ENCODE measurements at places on chromosomes 2 and 18.

- no peak for DNase-seq
Measured at GRCh38 chr18:55249550-55249949, 290.3 kb upstream of the CCDC68 start.

GRCh38 chr18:36813824-36814223 is 15.0 kb downstream of the TPGS2 start:
- no peak for DNase-seq

DNA sequence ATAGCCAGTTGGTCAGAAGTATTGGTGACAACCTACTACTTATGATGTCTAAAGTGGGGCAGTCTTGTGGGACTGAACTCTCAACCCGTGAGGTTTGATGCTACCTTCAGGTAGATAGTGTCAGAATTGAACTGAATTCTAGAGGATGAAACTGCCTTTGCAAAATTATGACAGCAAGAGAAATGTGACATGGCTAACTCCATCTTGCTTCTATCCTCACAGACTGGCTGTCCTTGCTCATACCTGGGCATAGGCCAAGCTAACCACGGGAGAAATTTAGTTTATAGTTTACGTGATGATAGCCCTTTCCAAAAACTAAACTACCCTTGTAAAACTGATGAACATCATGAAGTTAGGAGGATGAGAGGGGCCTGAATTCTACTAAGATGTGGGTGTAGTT is 24.9 kb upstream of the TGIF1 start:
- no peak for DNase-seq

GRCh38 chr18:42222557-42222956 is 267.5 kb downstream of the PIK3C3 start:
- no peak for DNase-seq

GRCh38 chr18:26618135-26618534 is 69.8 kb upstream of the KCTD1 start:
- DNase-seq: no peak

DNA sequence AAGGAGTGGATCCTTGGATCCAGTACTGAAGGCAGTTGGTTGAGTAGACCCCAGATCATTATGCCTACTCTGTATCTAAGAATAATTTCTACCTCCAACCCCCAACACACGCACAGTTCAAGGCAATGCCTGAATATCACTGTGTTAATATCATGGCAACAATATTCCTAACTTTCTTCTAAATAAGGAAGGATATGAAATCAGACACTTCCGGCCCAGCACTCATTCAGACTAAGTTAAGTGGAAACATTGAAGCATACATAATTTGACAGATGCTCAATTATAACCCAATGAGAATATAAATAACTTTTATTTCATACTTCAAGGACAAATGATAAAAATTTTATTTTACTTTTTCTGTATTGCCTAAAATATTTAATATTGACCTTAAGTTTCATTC is 153.6 kb upstream of the COL3A1 start:
- no peak for DNase-seq

DNA sequence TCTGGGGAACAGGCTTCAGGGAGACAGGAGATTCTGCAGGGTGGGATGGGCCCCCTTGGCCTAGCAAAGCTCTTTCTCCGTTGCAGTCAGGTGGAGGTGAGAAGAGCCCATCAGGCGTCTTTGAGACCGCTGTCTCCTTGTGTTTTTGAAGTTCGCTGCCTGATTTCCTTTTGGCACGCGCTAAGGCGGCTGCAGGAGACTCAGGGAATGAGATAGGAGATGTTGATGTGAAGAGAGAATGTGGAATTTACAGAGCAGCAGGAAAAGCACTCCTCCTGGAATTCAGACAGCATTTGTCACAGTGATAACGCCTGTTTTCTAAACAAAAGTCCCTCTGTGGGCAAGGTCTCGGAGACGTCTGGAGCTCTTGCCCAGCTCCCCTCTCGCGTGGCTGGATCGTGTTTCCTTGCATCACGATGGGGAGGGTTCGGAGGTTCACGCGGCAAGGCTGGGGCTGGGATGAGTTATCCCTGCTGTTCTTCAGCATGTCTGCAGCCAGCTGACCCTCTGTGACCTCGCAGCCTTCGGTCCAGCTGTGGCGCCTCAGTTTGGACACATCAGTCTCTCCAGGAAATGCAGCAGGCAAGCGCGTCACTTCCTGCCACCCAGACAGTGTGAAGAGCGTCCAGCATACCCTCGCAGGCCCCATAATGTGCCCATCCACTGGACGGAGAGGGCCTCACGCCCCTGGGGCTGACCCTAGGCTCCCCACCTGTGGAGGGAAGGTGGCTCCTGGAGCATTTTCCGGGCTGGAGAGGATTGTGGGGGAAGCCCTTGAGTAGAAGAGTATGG is 30.2 kb downstream of the GLI2 start:
- no peak for DNase-seq

DNA sequence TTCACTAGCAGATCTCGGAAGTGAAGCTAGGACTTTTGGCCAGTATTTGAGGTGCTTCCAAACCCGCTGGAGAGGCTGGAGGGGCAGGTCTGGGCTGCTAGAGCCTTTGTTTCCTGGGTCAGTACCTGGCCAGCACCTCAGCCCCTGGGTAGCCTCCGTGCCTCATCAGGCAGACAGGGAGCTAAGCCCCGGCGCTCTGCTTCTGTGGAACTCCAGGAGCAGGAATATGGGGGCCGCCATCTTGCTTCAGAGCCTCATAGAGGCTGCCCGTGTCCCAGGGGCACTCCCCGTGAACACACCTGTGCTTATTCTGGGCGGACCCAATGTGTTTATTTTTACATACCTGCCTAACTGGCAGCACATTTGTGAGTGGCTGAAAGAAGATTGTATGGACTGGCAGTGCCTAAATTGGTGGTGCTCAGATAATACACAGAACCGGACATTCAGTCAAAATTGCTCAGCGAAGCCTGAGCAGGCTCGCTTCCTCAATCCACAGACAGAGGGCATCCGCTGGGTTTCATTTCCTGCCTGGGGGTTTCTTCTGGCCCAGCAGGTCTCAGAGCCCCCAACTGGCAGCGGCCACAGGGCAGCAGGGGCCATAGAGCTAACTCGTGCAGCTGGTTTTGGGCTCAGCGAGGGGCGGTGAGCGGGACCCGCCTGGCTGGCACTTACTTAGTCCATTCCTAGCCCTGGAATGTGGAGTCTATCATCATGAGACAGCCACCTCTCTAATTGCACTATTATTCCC is 176.8 kb upstream of the ALKAL2 start:
- no peak for DNase-seq

DNA sequence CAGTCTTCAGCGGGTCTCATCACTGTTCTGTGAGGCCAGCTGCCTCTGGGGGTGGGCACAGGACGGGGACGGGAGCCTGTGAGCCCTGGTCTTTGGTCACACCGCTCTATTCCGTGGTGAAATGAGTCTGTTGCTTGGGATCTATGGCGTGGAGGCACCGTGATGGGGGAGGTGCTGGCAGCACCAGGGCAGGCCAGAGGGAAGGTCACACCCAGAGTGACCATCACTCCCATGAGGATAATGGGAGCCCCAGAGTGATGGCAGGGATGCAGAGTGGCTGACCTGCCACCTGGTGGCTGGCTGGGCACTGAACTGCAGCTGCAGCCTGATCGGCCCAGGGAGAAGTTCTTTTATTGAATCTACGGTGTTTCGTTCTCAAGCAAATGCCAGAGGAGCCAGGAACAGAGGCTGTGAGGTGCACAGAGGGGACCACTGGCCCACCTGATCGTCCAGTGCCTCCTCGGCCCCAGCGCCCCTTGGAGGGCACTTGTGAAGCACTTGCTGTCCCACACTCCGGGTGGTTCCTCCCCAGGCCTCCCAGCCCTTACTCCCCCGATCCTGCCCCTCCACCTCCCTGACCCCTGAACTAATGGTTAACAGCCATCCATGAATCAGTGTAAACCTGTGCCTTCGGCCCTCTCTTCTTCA is 17.9 kb downstream of the KCNIP3 start:
- no peak for DNase-seq

DNA sequence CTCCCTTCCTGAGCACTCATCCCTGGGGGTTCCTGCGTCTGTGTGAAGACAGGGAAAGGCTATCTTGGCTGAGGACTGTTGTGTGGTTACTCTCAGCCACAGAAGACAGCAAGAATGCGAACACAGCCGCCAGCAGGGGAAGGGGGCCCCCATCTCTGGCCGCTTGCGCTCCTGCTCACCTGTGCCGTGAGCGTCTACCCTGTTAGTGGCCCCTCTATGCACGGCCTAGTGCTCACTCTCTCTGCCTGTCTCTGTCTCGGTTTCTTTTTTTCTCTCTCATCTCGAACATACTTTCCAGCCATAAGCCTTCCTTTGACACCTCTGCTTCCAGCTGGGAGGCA is 206.7 kb upstream of the APCDD1 start:
- no peak for DNase-seq

GRCh38 chr2:203191961-203192360 is 46.9 kb upstream of the CYP20A1 start:
- DNase-seq: no peak

DNA sequence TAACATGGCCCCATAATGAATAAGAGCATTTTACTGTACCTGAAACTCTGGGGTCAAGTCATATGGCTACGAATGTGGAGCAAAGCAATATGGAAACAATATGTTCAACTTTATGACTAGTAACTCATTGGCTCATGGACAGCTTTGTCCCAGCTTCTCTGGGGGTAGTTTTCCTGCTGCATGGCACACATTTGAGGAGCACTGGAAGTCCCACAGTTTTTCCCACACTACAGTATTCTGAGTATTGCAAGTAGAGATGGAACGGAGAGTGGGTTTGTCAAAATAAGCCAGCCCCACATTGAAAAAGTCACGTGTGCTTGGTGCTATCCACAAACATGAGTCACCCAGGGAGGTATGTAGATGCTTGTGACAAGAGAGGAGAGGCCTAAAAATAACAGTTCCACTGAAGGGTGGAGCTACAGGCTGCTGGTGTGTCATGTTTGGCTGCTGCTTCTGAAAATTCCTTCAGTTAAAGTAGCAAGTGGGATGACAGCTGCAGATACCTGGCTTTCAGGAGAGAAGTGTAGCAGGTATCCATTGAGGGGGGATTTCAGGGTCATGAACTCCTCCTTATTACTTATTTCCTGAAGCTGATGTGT is 48.2 kb upstream of the CTAGE1 start:
- DNase-seq: no peak

- DNase-seq: no peak
Measured at GRCh38 chr2:232501794-232502390, 14.3 kb upstream of the ECEL1 start.

DNA sequence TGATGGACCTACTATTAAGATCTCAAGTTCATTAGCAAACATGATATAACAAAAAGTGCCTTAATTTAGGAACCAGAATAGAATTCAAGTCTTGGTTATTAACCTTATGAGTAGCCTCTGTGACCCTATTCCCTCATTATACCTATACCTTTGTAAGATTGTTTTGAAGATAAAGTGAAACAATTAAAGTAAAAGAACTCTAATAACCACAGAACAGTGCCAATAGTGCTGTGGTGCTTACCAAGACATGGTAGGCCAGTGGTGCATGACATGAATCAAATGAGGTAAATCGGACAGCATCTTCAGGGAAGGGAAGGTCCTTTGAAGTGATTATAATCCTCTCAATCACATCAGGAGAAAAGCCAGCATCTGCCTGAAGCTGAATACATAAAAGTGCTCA is 36.4 kb downstream of the METTL4 start:
- DNase-seq: no peak

- no peak for DNase-seq
Measured at GRCh38 chr2:208039376-208040110, 14.2 kb upstream of the PLEKHM3 start.

GRCh38 chr18:49206717-49207116 is 253.7 kb downstream of the DYM start:
- no peak for DNase-seq

DNA sequence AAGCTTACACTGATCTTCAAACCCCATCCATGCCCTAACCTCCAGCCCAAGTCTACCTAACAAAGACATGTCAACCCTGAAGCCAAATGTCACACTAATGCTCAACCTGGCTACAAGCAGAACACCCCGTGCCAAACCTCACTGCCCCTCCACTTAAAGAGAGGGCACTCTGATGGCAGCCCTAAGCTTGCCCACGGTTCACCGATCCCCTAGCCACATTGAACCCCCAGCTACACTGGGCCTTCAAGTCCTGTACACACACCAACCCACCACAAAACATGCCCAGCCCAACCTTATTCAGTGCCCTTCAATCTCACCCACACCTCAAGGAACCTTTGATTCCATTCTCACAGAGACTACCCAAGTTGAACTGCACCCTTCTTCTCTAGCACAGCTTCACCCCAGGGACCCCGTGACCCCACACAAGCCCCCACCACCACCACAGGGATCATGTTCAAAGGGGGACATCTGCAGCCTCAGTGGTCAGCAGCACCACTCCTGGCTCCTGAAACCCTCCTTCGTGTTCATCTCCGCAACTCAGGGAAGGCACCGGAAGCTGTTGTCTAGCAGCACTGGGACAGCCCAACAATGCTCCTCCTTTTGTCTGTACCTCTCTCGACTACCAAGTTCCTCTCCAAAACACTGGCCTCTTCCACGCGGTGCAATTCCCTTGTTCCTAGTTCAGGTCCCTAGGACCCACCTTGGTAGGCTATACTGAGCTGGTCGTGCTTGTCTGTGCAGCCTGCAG is 218.8 kb downstream of the CYP26B1 start:
- DNase-seq: no peak

DNA sequence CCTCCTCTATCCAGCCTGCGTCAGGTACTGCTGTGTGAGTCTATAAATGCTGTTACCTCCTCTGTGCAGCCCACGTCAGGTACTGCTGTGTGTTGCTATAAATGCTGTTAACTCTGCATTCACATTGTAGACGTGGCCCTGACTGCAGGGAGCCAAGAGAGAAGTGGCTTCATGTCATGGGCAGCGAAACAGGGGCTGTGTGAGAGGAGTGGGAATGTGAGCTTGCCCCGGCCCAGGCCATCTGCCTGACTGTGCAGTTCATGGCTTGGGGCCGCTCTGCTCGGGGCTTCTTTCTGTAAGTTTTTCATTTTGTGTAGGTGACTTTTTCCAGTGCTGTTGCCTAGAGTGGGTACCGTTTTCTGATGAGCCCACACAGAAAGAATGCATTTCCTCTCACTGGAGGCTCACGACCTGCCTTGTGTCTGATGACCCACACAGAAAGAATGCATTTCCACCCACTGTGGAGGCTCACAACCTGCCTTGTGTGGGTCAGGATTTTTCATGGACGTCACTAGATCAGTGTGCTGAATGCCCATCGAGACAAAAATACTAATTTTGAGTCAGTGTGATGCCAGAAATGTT is 104.5 kb downstream of the SNTG2 start:
- no peak for DNase-seq

DNA sequence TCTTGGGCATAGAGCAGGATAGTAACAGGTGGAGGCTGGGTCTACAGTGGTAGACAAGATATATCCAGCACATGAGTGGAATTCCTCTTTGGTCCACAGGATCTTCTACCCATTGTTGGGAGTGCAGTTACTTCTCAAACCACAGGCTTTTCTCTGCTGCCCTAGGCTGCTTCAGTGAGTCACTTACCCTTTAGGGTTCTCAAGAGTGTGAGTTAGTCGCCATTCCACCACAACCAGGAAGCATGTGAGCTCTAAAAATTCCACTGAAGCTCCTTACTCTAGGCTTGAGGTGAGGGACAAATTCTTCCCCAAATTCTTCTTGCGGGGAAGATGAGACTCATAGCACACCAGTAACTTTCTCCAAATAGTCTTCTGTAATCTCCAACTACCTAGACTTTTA is 189.4 kb downstream of the PLCL1 start:
- DNase-seq: no peak

Measured in T follicular helper cell (primary cell).